ENCODE measurements at places on chromosomes 2 and 18. TPM values are rescaled to one million over a fixed set of nuclear protein-coding genes. Genes with fewer than 3 reads are reported as not detected.

DNA sequence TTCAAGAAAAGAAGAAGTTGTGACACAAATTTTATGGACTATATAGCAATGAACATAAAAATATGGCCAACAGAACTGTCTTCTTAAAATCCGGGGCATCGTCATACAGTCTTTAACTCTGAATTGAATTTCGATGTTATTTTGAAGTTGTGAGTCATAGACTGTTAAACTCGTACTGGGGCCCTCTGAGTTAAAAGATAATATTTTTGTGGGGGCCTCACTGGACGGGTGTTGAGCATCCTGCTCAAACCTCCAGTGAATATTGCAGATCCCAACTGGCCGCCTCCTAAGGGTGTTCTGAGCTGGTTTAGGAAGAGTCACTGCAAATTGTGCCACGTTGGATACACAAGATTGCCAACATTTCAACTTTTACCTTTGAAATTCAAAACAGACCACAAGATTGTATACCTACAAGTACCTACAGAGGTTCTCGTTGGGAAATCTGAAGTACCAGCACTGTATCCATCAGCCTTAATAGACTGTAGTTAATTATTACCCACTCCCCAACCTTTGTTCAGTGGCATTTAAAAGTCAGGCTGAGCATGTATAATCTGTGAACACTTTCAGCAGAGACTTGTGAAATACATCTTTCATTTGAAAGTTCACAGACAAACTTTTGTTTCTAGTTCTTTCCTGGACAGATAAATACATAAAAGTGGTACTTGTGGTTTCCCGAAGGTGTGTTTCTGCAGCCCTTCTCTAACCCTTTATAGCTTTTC is 27.8 kb downstream of the KLHL23 start:
- DNase-seq, result no peak

- DNase-seq, result no peak
Measured at GRCh38 chr2:145687442-145688134, 1167.7 kb upstream of the ZEB2 start.

Gene KIF5C
- 2.2 TPM for total RNA-seq

DNA sequence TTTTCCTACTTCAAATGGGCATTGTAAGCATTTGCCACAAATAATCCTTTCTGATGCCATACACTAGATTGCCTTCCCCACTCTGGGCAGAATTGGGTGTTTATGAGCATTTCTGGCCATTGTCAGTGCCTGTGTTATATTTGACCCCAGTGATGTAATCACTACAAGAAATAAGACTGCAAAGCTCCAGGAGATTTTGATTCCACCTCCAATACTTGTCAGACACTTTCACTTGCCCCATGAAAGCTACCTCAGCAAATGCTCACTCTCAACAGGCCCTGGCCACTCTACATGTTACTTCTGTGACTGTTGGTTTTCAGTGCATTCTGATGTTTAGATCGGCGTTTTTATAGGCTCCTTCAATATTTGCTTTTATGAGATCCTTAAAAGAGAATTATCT is 135.1 kb downstream of the GFPT1 start:
- DNase-seq, result no peak

Gene CARF
- 11.2 TPM for total RNA-seq

DNA sequence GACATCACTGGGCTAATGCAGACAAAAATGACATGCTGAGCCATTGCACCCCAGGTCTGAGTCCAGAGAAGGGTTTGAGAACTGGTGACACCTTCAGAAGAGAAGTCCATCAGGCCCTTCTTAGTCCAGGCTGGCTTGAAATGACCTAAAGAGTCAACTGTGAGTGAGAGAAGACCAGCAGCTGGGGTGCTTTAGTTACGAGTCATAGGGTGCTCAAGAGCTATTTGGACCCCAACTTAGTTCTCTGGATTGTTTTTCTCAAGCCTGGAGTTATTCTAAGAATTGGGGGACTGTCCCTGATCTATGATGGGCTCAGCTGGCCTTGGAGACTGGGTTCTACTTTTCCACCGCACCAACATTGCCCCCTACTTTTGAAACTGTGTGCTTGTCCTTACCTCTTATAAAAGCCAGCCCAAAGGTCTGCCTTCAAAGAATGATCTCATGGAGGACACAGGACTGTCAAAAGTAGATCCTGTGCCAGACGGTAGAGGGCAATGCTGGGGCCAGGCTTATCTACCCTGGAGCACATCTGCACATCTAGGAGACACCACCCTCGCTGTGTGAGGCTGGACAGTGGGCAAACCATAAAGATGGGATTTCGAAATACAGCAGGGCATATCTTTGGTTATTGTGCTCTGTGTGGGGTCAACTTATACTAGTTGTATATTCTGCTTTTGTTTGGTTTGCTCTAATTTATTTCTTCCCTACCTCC is 333.0 kb upstream of the SLC14A2 start:
- DNase-seq, result no peak

Gene TLX2
- total RNA-seq, result not detected

- no peak for DNase-seq
Measured at GRCh38 chr2:211737282-211737681, 801.3 kb downstream of the ERBB4 start.

- no peak for DNase-seq
Measured at GRCh38 chr2:146108993-146109392, 1589.1 kb upstream of the ZEB2 start.

Gene OTOS
- total RNA-seq, result not detected

GRCh38 chr18:35171315-35171987 is 69.4 kb upstream of the ZNF397 start:
- no peak for DNase-seq

Gene CREG2
- total RNA-seq, result 0.59 TPM

Gene KDM3A
- total RNA-seq, result 33.1 TPM

GRCh38 chr2:238091436-238092060 is 8.6 kb upstream of the ESPNL start:
- peak; percentile 50 for DNase-seq

GRCh38 chr2:39497082-39497801 is 60.2 kb upstream of the MAP4K3 start:
- DNase-seq, result no peak

GRCh38 chr2:159095813-159096212 is 127.4 kb downstream of the TANC1 start:
- DNase-seq, result no peak

Gene PPP1R1C
- 5.4 TPM for total RNA-seq

- no peak for DNase-seq
Measured at GRCh38 chr2:120251880-120252224, 800 bp upstream of the RALB start.

- DNase-seq, result no peak
Measured at GRCh38 chr2:201996006-201996405, 37.6 kb upstream of the FZD7 start.

All from right atrium auricular region (tissue), 2 donors.